Lower lobe of right lung (tissue), 2 donors: ENCODE measurements at places on chromosomes 5 and 9. TPM values are rescaled to one million over a fixed set of nuclear protein-coding genes. Genes with fewer than 3 reads are reported as not detected.
A peak's percentile ranks its signal among the peaks of the same experiment; 100 is the strongest.

Gene GLRA1
- not detected for total RNA-seq

Gene SLC9A3
- total RNA-seq: 1.1 TPM

GRCh38 chr9:91161465-91162300 lies 200.0 kb downstream of the AUH start:
- DNase-seq: no peak

- no peak for DNase-seq
Measured at GRCh38 chr5:74277418-74277817, 363.1 kb downstream of the ENC1 start.

GRCh38 chr9:99244344-99245260 lies 22.5 kb downstream of the SEC61B start:
- DNase-seq: no peak

DNA sequence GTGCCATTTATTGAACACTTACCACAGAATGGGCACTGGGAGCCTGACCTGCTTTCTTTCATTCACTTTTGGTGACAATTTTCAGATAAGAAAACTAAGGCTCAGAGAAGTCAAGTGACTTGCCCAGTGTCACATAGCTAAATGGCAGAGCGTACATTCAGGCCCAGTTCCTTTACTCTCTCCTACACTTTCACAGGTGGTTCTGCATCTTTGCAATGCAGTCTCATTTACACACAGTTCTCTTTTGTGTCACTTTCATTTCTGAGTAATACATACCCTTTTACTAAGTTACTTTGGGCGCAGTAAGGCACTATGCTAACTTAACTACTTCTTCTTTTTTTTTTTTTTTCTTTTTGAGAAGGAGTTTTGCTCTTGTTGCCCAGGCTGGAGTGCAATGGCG lies 8.3 kb downstream of the NFIL3 start:
- no peak for DNase-seq

GRCh38 chr5:150129813-150130492 lies 25.7 kb downstream of the PDGFRB start:
- peak; percentile 75 for DNase-seq

DNA sequence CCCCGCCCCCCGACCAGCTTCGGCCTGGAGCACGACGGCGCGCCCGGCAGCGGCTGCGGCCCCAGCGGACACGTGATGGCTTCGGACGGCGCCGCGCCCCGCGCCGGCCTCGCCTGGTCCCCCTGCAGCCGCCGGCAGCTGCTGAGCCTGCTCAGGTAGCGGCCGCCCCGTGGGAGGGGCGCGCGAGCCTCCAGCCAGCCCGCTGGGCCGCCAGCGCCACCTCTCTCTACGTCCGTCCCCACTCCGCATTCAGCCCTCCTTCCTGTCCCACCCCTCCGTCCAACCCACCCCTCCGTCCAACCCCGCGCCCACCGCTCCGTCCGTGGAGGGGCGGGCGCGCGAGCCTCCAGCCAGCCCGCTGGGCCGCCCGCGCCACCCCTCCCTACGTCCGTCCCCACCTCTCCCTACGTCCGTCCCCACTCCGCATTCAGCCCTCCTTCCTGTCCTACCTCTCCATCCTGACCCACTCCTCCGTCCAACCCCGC lies 6.5 kb downstream of the ADAMTS13 start:
- DNase-seq: no peak

DNA sequence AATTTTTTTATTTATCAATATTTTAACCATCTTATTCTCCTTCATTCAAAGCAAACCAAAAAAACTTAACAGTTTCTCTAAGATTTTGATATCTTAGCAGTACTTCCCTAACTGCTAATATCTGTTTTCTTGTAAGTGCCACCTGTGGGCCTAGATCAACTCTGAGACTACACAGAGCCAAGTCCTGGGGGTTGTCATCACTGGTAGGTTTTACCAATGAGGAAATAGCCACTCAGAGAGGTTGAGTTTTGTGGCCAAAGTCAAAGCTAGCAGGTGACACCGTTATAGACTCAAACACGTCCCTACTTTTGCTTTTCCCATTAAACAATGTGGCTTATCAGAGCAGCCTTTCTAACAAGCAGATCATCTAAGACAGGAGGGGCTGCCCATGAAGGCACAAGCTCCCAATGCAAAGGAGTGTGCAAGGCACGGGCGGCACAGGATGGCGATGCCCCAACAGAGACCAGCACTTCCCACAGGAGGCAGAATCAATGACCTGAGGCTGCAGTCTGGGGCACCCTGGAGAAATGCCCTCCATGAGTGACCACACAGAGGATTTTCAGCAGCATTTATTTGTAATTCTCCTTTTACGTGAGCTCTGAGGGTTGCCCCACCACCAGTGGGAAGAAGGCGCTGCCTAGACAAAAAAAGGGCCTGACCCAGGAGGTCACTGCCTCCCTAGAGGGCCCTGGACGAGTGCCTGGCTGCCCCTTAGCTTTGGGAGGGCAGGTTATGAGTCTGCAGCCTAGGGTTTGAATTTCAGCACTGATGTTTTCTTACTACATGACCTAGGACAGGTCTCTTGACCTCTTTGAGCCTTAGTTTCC lies 7.4 kb downstream of the TBC1D2 start:
- no peak for DNase-seq

- DNase-seq: no peak
Measured at GRCh38 chr5:16428359-16428758, 37.2 kb downstream of the ZNF622 start.
